ENCODE measurements at places on chromosomes 2 and 18. TPM values are rescaled to one million over a fixed set of nuclear protein-coding genes. Genes with fewer than 3 reads are reported as not detected.

The IL18R1 gene
- 2.3 TPM for total RNA-seq

The KIAA1328 gene
- total RNA-seq, result 6.4 TPM

GRCh38 chr2:10720947-10721395 is 459 bp upstream of the ATP6V1C2 start:
- no peak for DNase-seq

DNA sequence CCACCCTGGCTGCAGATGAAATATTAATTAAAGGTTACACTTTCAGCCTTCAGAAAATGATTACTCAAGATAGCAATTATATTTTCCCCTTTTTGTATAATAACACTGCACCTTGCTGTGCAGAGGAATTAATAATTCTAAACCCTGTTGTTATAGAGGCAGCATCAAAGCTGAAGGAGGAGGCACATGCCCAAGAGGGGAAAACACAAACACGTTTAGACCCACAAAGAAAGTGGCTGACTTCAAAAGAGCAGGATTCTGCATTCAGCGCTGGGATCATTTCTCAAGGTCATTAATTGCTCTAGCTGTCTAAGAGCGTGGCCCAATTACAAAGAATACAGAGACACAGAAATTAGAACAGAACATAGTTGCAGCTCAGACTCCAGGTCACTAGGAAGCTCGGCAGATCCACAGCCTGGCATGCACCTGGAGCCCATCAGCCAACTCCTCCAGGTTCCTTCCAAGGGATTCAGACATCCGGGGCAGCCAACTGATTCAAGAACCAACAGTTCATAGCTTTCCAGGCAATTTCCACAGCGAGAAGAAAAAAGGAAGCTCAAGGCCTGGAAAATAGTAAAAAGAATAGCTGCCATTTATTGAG is 102.3 kb upstream of the ID2 start:
- DNase-seq, result no peak

DNA sequence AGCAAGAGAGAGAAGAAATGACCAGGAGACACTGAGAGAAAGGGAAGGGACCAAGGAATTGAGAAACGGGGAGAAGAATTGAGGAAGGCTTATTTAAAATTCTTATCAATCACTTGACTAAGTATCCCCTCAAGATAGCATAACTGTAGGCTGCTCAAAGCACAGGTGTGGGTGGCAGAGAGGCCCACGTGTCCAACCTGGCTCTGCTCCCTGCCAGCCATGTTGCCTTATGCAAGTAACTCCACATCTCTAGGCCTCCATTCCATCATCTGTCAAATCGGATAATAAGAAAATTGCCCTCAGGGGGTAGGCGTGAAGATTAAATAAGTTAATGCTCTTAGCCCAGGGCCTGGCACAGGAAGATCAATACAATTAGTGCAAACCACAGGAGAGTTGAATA is 7.4 kb upstream of the NPAS2 start:
- no peak for DNase-seq

GRCh38 chr2:8552293-8552801 is 129.5 kb upstream of the ID2 start:
- DNase-seq, result no peak

DNA sequence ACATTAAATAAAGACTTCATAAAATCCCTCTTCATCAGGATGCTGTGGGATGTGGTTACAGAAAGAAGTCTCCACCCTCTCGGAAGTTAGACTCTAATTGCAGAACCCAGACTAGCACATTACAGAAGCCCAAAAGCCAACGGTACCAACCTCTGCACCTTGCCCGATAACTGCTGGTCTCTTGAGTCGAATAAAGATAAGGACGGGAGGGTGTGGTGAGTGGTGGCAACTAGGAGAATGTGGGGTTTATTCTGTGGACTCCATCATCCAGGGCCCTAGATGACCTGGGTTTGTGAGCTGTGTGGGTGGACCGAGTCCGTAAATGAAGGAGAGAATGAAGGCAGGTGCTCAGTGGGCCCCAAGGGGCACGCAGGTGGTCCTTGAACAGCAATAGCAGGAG is 462.8 kb upstream of the ID2 start:
- no peak for DNase-seq

DNA sequence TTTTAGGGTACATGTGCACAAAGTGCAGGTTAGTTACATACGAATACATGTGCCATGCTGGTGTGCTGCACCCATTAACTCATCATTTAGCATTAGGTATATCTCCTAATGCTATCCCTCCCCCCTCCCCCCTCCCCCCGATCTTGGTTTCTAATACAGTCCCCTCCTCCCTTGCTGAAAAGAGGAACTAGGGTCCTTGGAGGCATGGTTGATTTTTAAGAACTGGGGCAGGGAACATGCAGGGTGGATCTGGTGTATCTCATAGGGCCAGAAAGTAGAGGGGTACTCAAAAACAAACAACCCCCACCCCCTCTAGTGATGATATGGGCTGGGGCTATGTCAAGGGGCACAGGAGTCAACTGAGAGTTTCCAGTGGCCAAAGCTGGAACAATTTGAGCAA is 153.4 kb downstream of the UBR3 start:
- no peak for DNase-seq

- DNase-seq, result no peak
Measured at GRCh38 chr2:9226458-9227380, 20.1 kb downstream of the ASAP2 start.

GRCh38 chr18:28485918-28486317 is 309.0 kb upstream of the CDH2 start:
- DNase-seq, result no peak

- DNase-seq, result no peak
Measured at GRCh38 chr18:2534906-2535305, 36.4 kb downstream of the METTL4 start.

- no peak for DNase-seq
Measured at GRCh38 chr2:214796911-214797310, 12.6 kb downstream of the BARD1 start.

All from esophagus squamous epithelium (tissue), 5 donors.